ENCODE measurements at places on chromosomes 1 and 21.

- no peak for DNase-seq
These were observed 126.6 kb downstream of the C1orf21 start for GRCh38 chr1:184513421-184513820.

DNA sequence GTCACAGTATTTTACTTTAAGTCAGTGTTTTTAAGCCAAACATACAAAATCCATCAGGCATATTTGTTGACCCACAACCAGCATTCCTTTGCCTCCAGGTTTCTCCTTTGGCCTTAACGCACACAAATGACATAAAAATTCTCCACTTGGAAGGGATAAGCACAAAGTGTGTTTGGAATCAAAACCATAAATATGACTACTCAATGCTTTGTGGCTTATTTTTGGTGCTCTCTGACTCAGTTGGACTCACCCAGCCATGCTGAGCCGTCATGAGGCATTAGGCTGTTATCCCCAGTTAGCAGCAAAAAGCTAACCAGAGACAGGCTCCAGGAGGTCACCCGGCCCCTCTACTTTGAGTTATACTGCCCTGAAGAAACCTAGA lies 948 bp downstream of the PRUNE1 start:
- DNase-seq, result no peak

DNA sequence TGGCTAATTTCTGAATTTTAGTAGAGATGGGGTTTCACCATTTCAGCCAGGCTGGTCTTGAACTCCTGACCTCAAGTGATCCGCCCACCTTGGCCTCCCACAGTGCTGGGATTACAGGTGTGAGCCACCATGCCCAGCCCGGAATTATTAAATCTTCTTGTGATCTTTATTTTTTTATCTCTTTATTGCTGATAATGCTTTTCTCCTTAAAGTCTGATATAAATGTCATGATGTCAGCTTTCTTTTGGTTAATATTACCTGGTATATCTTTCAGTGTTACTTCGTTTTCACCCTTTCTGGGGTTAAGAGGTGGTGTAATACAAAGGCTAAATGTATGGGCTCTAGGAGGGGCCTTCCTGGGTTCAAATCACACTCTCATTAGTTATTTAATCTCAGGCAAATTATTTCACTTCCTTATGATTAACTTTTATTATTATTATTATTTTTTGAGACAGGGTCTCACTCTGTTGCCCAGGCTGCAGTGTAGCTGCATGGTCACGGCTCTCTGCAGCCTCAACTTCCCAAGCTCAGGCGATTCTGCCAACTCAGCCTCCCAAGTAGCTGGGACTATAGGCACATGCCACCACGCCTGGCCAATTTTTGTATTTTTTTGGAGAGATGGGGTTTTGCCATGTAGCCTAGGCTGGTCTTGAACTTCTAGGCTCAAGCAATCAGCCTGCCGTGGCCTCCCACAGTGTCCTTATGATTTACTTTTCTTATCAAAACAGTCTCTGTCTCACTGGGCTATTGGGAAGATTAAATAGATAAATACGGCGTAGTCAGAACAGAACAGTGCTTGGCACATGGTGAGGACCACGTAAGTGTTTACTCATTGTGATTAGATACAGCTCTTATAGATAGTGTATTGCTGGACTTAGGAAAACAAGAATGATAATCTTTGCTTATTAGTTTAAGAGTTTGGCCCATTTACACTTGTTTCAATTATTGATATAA lies 216.5 kb downstream of the URB2 start:
- no peak for DNase-seq

GRCh38 chr1:43605766-43606165 lies 44.2 kb upstream of the KDM4A start:
- DNase-seq, result no peak

DNA sequence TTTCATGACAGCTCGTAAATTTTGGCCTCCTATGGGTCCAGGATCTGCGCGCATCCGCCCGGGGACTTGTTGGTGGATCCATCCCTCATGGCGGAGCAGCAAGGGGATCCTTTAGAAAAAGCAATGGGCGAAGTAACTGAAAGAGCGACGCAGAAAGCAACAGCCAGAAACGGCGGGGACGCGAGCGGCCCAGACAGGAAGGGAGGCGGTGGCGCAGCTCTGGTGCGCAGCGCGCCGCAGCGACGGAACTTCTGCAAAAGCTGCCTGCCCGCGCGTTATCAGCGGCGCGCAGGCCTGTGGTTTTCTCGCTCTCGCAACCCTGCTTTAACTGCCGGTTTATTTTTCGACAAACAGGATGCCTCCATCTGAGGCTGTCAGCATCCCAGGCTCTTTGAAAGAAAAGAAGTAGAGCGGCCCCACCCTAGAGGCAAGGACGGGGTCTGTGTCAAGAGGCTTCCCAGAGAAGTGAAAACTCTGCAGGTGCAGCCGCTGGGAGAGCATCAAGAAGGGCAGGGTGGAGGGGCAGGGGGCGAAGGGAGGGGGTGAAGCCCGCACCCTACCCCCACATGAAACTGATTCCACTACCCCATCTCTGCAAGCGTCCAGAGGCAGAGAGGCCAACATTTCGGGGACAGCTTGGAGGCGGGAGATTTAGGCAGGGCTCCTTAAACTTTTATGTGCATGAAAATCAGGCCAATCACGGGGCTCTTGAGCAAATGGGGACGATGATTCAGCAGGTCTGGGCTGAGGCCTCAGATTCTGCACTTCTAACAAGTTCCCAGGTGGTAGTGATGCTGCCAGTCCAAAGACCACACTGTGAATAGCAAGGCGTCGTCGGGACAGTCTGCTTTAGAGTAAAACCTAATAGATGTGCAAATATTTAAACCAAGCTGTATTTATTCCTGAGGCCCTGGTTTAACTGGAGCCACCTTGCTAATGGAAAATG lies 22.2 kb downstream of the RUNX1 start:
- peak; percentile 79 for DNase-seq

DNA sequence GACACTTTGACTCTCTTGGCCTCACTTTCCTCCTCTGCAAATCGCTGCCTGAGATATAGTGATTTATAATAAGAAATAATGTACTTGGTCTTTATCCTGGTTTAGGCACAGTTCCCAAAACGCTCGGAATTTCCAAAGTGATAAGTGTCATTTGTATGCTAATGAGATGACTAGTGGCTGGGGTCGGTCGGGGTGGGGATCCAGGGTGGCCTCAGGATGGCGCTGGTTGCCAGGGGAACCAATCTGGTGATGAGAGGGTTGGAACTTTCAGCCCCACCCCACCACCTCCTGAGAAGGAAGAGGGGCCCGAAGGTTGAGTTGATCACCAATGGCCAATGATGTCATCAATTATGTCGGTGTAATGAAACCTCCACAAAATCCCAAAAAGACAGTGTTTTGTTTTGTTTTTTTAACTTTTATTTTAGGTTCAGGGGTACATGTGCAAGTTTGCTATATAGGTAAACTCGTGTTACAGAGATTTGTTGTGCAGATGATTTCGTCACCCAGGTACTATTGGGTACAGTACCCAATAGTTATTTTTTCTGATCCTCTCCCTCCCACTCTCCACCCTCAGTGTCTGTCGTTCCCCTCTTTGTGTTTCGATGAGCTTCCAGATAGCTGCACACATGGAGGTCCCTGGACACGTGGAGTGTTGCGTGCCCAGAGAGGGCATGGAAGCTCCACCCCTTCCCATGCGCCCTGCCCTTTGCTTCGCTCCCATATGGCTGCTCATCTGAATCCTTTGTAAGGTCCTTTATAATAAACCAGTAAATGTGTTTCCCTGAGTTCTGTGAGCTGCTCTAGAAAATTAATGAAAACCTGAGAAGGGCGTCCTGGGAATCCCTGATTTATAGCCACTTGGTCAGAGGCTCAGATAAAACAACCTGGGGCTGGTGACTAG lies 97.2 kb downstream of the KCNN3 start:
- no peak for DNase-seq

DNA sequence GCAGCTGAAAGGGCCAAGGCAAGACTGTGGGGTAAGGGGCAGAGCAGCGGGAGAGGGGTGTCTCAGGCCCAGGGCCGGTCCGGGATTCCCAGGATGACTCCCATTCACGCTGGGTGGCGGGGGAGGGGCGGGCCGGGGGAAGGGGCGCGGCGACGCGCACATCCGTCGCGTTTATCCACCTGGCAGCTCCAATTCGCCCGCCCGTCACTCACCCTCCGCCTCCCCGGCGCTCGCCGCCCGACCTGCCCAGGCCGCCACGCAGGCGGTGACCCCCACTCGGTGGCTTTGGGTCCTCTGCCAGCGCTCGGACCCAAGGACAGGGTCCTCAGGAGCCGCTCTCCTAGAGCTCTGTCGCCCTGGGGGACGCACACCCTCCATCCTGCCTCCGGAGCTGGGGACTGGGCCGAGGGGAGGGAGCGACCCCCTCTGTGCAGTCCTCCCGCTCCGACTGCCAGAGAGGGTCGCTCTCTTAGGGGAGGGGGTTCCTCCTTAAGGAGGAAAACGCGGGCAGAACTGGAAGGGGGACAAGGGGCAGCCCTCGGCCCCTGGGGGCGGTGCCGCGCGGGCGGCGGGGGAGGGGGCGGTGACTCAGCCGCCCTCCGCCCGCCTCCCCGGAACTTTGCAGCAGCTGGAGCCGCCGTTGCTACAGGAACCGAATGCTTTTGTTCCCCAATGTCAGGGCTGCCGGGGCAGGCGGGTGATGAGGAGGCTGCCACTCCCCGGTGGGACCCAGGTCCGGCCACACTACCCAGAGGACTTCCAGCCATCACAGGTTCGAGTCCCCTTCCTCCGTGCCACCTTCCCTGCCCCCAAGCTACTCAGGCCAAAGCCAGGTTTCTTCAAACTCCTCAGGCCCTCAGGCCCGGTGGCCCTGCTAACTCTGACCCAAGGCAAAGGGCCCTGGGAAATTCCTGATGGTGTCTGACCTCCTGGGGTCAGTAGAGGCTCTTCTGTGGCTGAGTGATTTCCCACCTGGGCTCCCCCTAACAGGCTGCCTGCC lies 3.4 kb downstream of the ADGRB2 start:
- peak; percentile 49 for DNase-seq

- DNase-seq, result no peak
These were observed 15.3 kb downstream of the URB2 start for GRCh38 chr1:229641306-229641705.

DNA sequence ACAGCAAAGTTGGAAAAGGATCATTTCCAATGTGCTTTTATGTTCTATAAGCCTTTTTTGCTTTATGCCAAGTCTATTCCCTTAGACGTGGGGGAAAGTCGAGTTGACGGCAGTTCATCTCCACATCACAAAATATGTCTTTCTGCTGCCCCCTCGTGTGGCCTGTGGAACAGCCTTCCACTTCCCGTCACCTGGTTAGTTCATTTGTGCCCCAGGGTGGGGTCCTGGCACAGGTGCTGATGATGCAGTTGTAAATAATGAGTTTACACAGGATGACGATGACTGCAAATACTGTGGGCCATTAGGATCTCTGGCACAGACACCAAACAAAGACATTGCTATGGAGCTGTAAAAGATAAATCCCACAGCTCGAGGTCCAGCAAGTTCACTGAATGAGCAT lies 10.0 kb upstream of the OTUD3 start:
- DNase-seq, result no peak

GRCh38 chr21:31287201-31287600 lies 56.9 kb downstream of the TIAM1 start:
- no peak for DNase-seq

DNA sequence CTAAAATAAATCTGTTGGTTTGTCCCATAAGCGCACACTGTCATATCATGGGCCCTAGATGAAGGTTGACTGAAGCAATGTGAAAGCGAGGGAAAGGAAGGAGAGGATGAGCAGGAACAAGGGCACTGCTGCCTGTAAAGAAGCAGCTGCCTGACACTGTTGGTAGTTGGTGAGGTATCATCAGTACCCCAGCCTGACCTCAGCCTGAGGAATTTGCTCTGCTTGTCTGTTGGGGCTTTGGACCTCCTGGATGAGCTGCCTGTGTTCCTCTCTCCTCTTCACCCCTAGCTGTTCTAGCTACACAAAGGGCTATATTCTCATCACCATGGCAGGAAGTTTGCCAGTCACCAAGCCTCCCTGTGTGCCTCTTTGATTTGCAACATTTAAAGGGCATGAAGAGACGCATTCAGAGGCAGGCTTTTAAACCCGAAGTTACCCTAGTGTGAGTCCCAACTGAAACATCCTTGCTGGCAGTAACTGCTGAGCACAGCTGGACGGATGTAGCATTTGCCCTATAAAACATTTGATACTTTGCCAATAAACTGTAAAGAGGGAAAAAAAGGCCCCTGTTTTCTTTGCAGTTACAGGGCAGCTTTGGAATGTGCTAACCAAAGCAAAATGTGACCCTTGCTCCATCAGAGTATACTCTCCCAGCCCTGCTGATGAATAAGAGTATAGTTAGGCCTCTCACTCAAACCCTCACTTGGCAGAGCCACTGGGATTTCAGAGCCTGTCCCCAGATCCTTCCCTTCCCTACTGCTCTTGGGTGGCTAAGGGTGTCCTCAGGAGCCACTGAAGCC lies 22.2 kb upstream of the SPATA6 start:
- no peak for DNase-seq

Data from T-helper 2 cell (primary cell).